HuH-7.5 (cell line): ENCODE measurements at places on chromosomes 7 and 10.
A peak's percentile ranks its signal among the peaks of the same experiment; 100 is the strongest.

DNA sequence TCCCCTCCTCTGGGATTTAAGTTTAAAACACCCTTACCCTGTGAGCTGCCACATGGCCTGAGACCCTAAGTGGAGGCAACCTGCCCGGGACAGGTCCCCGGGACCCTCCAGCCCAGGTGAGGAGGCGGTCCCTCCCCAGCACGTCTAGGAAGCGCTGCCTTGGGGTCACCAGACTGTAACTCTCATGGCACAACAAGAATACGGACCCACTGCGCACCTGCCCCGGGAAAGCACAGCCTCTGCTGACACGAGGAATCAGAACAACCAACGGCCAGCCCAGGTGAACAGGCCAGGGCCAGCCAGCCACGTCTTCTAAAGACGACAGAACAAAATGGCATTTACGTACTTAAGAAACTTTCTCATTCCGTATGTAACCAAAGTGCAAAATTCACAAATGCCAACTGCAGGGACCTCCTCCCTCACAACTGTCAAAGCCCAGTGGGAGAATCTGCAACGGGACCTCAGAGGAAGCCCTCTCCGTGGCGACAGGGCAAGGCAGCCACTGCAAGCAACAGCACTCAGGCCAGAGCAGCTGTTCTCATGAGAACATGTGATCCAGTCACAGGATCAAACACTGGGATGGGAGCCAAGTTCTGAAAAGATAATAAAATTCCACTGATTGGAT is 208.4 kb downstream of the DIP2C start:
- no peak for DNase-seq

GRCh38 chr7:30988351-30989005 is 24.7 kb downstream of the GHRHR start:
- peak; percentile 74 for DNase-seq

- DNase-seq: no peak
Observed at GRCh38 chr10:77921395-77921794, 5.2 kb downstream of the DLG5 start.

GRCh38 chr10:29993319-29993915 is 66.0 kb downstream of the JCAD start:
- DNase-seq: no peak
